ENCODE measurements at places on chromosomes 2 and 18.

DNA sequence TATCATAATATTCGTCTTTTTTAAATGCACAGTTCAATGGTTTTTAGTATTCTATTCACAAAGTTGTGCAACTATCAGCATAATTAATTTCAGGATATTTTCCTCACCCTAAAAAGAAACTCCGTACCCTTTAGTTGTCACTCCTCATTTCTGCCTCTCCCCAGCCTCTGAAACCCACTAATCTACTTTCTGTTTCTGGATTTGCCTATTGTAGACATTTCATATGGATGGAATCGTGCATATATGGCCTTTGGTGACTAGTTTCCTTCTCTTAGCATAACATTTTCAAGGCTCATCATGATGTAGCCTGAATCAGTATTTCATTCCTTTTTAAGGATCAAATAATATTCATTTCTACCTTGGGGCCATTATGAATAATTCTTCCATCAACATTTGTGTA lies 18.5 kb downstream of the NEURL3 start:
- no peak for DNase-seq

- DNase-seq: no peak
These were observed 2.2 kb upstream of the TMBIM1 start for GRCh38 chr2:218294430-218295022.

DNA sequence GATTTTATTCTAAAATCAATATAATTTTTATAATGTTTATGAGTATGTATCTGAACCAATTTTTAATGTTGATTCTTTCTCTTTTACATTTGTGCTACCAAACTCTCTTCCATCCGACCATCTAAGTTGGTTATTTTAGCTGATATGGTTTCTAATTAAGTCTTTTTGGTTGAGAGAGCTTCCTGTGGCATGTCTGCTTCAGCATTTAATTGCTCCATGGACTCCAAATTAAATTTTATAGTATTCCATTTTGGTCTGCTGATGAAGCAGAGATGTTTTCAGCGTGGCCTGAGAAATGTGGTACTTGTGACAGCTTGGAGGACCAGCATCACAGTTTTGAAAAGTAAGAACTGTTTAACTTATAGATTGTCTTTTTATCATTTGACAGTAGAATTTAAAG lies 105.6 kb downstream of the EHBP1 start:
- DNase-seq: no peak

- no peak for DNase-seq
These were observed 246.4 kb upstream of the PXDN start for GRCh38 chr2:1990724-1991123.

DNA sequence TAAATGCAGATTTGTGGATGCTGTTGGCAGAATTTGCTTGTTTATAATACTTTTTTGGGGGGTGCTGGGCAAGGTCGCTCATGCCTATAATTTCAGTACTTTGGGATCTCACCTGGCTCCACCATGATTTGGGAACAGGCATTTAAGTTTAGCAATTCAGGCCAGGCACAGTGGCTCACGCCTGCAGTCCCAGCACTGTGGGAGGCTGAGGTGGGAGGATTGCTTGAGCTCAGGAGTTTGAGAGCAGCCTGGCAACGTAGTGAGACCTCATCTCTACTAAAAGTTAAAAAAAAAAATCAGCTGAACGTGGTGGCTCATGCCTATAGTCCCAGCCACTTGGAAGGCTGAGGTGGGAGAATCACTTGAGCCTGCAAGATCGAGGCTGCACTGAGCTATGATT lies 20.7 kb downstream of the TANC1 start:
- no peak for DNase-seq

DNA sequence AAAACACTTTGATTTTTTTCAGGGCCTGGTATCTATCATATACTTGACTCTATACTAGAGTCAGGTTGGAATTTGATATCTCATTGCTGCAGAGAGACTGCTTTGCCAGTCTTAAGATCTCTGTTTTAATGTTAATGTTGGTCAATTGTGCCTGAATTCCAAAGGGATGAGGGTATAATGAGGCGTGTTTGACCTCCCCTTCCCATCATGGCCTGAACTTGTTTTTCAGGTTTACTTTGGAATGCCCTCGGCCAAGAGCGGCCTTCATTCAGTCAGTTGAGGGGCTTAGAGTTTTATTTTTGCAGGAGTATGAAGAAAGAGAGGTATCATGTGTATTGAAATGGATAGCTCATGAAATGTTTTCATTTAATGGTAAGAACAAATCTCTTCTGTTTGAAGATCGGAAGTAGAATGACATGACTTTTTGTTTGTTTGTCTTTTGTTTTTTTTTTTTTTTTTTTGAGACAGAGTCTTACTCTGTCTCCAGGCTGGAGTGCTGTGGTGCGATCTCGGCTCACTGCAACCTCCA lies 119.0 kb downstream of the KIAA1328 start:
- no peak for DNase-seq

- no peak for DNase-seq
These were observed 42.2 kb upstream of the LINC00305 start for GRCh38 chr18:64191069-64191468.

DNA sequence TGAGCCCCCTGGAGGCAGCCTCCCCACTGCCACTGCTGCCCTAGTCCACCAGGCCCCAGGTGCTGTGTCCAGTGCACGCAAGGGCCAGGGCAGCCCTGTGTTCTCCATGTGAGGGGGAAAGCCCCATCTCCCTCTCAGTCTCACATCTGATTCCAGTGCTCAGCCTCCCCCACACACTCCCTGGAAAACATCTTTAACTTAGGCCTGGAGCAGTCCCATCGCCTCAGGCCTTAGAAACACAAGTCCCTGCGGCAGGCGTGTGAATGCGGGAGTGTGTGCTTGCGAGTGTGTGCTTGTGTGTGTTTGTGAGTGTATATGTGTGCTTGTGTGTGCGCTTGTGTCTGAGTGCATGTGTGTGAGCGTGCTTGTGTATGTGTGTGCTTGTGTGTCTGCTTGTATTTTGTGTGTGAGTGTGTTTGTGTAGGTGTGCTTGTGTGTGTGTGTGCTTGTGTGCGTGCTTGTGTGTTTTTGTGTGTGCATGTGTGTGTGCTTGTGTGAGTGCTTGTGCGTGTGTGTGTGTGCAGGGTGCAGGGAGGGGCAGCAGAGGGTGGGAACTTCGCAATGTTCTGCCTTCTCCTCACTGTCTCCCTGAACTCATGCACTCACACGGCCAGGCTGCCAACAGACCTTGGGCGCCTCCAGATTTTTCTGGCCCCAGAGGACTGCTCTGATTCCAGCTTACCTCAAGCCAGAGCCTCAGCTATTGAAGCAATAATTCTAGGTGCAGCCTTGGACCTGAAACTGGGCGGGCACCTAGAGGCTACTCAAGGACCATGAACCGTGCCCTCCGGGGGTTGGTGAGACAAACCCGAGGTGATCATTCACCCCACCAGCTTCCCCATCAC lies 139.6 kb downstream of the CABLES1 start:
- no peak for DNase-seq

DNA sequence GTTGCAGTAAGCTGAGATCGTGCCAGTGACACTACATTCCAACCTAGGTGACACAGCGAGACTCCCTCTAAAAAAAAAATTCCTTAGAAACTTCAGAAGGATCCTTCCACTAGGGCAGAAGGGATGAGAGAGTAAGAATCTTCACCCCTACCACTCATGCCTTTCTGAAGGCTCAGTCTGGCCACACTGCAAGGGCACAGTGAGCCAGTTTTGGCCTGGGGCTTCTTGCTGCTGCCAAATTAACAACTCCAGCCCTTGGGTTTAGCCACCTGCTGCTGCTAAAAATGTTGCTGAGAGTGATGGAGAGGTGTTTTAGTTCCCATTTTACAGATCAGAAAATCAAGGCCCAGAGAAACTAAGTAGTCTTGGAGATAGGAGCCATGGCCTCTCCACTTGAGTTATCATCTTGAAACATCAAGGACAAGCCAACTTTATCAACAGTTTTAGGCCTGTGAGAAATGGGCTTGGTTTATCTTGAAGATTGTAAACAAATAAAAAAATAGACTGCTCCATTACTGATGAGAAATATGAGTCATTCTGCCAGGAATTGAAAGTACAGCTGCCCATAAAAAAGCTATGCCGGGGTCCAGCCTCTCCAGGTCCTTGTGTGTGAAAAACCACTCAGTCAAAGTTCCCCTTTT lies 31.9 kb upstream of the CASP8 start:
- DNase-seq: no peak

DNA sequence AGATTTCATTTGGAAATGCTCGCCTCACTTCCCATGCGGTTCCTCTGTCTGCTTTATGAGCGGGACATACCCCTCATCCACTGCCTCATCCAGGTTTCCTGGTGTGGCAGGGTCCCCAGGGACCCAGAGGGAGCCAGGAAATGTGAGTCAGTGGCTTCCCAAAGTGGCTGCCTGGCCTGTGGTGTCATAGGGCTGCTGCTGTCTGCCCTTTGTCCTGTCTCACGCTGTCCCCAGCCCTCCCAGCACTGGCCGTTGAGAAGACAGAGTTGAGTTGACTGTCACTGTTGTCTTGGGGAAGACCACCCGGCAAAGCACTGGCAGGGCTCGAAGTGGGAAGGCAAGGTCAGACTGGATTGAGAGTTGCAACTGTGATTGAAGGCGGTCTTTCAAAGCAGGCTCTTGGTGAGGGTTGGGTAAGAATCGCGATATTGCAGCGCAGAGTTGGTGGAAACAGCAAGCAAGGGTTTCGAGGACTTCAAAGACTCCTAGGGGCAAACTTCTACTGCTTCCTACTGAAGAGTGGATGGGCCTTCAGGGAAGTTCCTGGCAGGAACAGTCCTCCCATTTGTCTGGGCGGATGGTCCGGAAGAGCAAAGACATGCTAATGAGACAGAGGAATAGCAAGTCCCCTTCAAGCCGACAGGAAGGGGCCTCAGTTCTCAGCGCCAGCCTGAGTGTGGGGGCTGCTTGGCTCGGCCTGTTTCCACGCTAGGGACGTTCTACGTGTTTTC lies 33.9 kb downstream of the RAB31 start:
- no peak for DNase-seq

- DNase-seq: no peak
These were observed 53.1 kb downstream of the PMS1 start for GRCh38 chr2:189837326-189837725.

DNA sequence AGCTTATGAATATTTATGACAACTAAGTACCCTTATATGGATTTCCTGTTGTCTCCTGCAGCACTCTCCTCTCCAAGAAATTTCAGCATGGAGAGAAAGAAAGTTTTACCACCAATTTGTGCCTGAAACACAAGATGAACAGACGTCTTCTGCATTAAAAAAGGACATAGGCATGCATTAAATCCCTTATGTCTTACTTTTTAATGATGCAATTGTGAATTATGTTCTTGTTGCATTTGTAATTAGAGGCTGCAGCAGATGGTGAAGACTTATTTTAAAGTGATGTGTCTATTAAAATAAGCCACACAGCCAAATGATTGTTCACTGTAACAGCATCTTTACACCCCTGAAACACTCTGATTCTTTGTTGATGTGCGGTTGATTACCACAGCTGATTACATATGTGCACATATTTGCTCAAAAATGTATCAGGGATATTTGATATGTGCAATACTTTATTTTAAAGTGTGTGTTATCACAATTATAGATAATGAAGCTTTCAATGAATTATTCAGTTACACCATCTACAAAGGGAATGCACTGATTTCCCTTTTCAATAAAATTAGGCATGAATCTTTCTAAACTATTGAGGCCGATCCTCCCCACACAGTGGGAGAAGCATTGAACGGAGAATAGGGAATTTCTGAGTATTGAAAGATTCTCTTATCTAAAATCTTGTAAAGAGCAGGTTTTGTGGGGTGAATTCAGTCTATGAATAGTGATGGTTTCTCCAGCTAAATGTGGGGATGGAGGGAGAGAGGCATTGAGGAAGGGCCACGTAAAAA lies 585.1 kb downstream of the SLC4A3 start:
- no peak for DNase-seq

GRCh38 chr2:168454737-168455644 lies 1.1 kb upstream of the CERS6 start:
- DNase-seq: no peak

DNA sequence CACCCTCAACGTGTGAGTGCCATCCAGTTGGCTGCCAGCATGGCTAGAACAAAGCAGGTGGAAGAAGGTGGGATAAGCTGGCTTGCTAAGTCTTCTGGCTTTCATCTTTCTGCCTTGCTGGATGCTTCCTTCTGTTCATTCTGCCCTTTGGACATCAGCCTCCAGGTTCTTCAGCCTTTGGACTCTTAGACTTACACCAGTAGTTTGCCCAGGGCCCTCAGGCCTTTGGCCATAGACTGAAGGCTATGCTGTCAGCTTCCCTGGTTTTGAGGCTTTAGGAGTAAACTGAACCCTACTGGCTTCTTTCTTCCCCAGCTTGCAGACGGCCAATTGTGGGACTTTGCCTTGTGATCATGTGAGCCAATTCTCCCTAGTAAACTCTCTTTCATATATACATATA lies 155.0 kb upstream of the SERTAD2 start:
- no peak for DNase-seq

- DNase-seq: no peak
These were observed 23.6 kb upstream of the SULT1C4 start for GRCh38 chr2:108354136-108354535.

- no peak for DNase-seq
These were observed 17.1 kb downstream of the PDK1 start for GRCh38 chr2:172572981-172573380.

GRCh38 chr2:165645930-165646831 lies 147.9 kb downstream of the GALNT3 start:
- no peak for DNase-seq

DNA sequence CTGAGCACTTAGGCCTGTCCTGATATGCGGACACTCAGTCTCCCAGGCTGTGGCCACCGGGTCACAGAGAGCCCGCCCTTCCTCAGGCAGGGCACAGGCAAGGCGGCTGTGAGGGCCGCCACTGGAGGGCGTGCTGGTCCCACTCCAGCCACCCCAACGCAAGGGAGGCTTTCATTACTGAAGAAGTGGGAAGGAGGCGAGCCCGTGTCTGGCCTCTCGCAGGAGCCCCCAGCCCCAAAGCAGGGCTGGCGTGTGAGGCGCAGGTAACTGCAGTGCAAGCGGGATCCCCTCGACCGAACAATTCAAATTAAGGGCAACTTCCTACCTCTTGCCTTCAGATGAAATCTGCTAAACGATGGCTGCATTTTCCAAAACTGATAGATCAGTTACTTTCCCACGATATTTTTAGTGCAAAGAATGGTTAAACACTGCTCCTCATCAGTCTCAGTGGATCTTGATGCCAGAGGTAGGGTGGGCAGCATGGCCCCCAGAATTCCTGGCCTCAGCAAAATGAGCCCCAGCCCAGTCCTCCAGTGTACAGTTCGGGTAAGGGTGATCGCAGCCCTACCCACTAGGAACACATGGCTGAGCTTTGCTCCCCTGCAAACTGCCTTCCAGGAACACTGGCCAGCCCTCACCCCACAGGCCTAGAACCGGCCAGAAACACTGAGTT lies 97.2 kb downstream of the SEPTIN10 start:
- no peak for DNase-seq

GRCh38 chr18:41268271-41268670 lies 686.8 kb upstream of the PIK3C3 start:
- no peak for DNase-seq

GRCh38 chr2:205324355-205324754 lies 357.9 kb upstream of the NRP2 start:
- no peak for DNase-seq

- DNase-seq: no peak
These were observed 193.3 kb upstream of the SPHKAP start for GRCh38 chr2:228374741-228375140.
